ENCODE measurements at places on chromosomes 13 and 19.
A peak's percentile ranks its signal among the peaks of the same experiment; 100 is the strongest.

GRCh38 chr13:33262594-33262993 is 23.0 kb downstream of the STARD13 start:
- DNase-seq: no peak

- DNase-seq: peak; percentile 80
Measured at GRCh38 chr19:1252821-1253513, 4.6 kb downstream of the MIDN start.

GRCh38 chr19:38395381-38396114 is 7.1 kb downstream of the SPRED3 start:
- no peak for DNase-seq

GRCh38 chr13:26370553-26370952 is 116.6 kb downstream of the CDK8 start:
- DNase-seq: no peak

DNA sequence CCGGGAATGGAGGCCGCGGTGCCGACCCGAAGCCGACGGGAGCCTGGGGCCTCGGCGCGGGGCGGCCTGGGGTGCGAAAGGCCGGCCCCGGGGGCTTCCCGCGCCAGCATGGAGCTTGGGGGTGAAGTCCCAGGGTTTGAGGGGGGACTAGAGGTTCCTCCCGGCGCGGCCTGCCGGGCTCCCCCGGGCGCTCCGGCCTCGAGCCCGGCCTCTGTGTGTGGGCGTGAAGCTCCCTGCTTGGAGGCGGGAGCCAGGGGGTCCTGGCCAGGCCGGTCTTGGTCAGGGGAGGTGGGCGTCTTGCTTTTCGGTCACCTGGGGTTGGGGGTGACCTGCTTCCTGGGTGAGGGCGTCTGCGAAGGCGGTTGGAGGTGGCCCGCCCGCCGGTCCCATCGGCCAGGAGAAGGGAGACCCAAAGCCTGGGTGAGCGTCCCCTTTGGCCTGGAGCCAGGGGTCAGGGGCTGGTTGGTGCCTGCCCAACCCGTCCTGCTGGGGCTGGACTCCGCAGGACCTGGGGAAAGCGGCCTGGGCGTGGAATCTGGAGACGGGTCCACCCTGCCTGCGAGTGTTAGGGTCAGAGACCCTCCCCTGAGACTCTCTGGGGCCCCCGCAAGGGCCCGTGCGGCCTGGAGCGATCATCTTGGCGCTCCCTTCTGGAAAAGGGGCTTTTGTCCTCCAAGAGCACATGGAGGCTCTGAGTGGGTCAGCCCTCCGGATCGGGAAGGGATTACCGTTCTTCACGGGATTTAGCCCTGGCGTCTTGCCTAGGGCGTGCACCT is 535 bp downstream of the BSG start:
- DNase-seq: no peak

DNA sequence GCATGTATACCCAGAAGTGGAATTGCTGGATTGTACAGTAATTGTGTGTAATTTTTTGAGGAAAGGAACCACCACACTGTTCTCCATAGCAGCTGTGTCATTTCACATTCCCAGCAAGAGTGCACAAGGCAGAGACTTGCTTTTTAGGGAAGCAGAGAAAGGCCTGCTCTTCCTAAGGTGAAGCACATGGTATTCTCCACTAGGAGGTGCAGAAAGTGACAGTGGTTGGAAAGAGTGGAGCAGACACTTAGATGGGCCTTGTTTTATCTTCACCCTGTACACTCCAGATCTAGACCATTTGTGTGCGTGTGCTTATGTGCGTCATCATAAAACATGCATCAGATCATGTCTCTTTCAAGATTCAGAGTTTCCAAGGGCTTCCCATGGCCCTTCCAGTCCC is 35.0 kb downstream of the FAM124A start:
- DNase-seq: no peak

GRCh38 chr19:18420930-18421329 is 1.7 kb downstream of the SSBP4 start:
- no peak for DNase-seq

GRCh38 chr19:4759388-4760284 is 31.9 kb upstream of the FEM1A start:
- DNase-seq: peak; percentile 100

DNA sequence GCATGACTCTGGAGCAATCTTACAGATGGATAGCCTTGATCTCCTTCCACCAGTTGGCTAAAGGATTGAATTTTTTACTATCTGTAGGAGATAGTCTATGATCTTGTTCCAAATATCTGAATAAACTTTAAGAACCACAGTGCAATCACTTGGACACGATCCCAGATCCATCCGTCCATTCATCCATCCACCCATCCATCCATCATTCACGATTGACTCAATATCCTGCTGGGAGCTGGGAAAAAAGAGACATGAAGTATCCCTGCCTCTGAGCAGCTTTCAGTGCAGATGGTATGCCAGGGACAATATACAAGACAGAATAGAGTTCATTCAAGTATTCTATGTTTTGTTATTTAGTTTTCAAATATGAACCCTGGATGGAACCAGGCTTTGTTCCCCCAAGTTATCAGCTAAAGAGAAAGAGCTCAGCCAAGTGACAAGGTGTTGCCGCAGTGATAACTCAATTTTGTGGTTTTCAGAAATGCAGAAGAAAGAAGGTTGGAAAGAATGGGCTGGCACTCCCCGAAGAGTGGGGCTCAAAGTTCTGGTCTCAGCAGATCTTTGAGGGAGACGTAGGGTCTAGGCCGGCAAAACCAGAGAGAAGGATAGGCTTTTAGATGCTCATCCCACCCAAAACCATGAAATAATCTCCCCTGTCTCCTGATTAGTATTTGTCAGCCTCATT is 66.3 kb downstream of the IRS2 start:
- DNase-seq: no peak

DNA sequence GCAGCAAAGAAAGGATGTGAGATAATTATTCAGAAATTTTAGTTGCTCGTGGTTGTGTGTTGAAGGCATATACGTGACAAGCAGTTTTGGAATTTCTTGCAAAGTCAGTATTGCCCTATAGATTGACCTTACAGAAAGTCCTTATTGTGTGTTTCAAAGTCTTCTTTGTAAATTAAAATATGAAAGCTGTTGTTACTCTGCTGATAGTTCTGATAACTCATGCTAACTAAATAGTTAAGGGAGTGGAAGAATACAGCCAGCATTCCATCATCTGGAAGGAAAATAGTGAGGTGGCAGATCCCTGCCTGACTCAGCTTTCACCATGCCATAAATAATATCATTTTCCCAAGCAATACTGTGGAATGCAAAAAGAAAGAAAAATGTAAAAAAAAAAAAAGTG is 27.2 kb downstream of the WASF3 start:
- DNase-seq: no peak

- no peak for DNase-seq
Measured at GRCh38 chr13:46324976-46325375, 62.1 kb downstream of the RUBCNL start.

DNA sequence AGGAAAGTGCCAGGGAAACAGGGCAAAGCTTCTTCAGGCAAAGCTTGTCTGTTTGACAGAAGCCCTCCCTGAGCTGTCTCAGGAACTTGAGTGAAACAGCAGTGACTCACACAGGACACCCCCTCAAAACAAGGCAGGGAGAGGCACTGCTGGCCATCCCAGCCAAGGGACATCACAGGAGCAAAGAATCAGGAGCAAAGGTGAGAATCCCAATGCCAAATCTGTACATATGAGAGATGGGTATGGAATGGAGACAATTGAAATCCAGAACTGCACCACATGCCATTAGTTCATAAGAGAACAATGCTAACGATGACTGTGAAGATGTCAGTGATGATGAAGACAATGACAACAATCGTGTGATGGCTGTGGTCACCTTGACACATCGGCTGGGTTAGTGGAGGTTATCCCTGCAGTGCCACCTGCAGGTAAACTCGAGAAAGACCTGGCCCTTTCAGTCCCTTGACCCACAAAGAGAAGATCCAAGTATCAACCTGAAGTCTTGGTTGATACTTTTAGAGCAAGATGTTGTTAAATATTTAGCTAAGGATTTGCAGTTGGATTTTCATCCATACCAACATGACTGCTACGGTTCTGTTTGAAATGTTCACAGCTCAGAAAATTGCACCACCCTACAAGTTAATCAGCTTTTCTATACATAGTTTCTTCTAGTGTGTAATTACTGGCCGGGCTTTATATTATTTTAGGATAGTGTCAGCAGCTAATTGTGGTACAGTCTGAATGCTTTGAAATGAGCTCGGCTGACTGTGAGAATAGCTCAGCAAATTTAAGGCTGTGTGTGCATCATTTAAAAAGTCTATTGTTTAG is 42.0 kb upstream of the IPO5 start:
- no peak for DNase-seq

DNA sequence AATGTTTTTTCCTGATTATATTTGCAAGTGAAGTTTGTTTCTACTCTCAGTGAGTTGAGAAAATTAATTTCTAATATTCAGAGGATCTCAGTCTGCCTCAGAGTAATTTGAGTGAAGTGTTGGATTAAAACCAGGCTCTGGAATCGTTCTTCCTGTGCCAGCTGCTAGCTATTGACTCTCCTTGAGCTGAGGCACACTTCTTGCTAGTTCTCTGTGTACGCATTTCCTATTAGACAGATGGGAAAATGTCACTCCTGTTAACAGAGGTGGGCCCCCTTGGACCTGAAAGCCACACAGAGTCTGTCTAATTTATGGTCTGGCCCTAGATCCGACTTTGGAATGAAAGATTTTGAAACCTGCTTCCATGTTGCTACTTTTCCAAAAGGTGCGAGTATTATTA is 107.6 kb upstream of the RNF113B start:
- DNase-seq: no peak

DNA sequence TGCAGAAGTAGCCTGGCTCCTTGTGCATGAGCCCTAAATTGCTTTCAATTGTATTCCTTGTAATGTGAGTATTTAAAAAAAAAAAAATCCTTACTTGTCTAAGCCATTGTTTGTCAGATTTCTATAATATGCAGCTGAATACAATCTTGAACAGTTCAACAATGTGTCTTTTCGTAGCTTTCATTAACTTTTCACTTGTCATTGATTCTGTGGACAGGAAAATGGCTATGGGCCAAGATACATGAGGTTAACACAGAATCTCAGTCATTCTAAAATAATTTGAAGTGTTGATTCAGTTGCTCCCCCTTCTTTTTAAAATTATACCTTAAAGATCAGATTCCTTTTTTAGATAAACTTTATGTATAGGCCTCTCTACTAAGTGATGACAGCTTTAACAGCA is 395.8 kb upstream of the KLF12 start:
- no peak for DNase-seq

DNA sequence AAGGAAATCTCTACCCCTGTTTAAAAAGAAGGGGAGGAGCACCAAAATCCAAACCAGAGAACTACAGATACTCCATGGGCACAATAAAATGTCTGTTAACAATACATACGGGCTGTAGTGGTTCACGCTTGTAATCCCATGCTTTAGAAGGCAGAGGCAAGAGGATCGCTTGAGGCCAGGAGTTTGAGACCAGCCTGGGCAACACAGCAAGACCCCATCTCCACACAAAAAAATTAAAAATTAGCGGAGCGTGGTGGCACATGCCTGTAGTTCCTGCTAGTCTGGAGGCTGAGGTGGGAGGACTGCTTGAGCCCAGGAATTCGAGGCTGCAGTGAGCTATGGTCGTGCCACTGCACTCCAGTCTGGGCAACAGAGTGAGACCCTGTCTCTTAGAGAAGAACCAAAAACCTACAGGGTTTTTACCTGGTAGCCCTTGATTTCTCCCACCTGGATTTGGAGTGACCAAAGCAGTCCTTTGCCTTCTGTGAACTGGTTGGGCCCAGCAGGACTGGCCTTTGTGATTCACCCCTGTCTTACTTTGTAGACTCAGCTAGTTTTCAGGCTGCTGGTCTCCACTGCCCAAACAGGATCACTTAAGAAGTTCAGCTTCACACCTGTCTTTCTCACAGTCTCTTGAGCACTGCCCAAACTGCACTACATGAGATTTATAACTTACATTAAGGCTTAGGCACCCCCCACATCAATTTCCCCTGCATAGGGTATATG is 38.7 kb upstream of the FLT1 start:
- DNase-seq: no peak

- DNase-seq: peak; percentile 79
Measured at GRCh38 chr19:9917321-9917720, 19.0 kb downstream of the OLFM2 start.

DNA sequence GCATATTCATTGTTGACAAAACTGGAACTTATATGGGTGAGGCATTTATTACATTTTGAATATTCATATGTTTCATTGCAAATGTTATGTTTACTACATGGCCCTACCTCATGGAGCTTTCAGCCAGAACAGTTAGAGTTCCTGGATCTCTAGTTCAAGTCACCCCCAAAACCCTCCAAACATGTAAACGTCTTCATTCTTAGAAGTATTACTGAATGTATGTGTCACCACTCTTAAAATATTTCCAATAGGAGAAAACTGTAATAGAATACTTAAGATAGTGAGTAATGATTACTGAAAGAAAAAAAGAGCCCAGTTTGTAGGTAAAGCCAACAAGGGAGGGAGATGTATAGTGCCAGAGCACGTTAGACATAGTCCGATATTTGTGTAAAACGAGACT is 23.5 kb downstream of the URI1 start:
- DNase-seq: no peak

- DNase-seq: no peak
Measured at GRCh38 chr13:65943024-65943423, 1287.1 kb downstream of the PCDH9 start.

- no peak for DNase-seq
Measured at GRCh38 chr13:76991432-76991795, 467 bp upstream of the CLN5 start.

GRCh38 chr19:33047422-33047821 is 17.3 kb downstream of the RHPN2 start:
- DNase-seq: no peak

GRCh38 chr13:44809190-44809589 is 180.1 kb downstream of the NUFIP1 start:
- no peak for DNase-seq
